ENCODE measurements at places on chromosomes 3 and 15.

- no peak for DNase-seq
These were observed 25.9 kb downstream of the TRIM71 start for GRCh38 chr3:32843510-32844321.

DNA sequence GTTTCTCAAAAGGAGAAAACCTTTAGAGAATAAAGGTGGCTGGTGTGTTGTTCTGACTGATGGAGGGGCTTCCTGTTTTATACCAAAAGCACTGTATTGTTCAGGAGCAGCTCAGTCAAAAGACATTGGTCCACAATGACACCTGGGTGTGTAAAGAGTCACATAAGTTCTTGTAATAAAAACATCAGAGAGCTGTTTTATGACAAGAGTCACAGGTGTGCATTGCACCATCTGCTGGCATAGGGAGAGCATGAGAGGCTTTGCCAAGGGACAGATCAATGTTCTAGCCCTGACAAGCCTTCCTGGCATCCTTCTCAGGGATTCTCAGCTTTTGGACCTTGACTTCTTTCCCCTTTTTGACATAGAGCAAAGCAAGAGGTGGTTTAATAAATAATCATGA is 20.4 kb downstream of the ARPP21 start:
- no peak for DNase-seq

- DNase-seq: no peak
These were observed 401.0 kb downstream of the SI start for GRCh38 chr3:164677317-164677716.

- DNase-seq: no peak
These were observed 23.2 kb downstream of the THRB start for GRCh38 chr3:24471486-24471885.

GRCh38 chr3:57206423-57206822 is 6.6 kb upstream of the HESX1 start:
- no peak for DNase-seq

GRCh38 chr15:51623386-51623938 is 891 bp upstream of the DMXL2 start:
- DNase-seq: no peak

DNA sequence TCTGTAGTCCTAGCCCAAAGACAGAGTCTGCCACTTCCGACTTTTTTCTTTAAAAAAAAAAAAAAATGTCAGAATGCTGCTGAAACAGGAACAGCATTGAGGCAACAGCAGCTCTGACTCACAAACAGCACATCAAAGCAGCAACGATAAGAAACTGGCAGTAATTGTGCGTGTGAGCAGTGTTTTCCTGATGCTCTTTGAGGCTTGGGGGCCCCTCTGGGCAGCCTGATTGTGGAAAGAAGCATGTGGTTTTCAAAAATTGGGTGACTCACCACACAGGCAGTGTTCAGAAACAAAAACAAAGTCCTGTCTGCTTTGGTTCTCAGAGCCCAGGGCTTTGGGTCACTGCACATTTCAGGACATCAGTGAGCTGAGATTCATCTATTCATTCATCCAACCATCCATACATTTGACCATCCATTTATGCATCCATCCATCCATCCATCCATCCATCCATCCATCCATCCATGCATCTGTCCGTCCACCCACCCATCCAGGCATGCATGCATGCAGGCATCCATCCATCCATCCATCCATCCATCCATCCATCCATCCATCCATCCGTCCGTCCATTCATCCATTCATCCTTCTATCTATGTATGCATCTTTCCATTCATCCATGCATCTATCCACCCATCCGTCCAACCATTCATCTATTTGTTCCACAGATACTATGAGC is 308.4 kb downstream of the RPLP1 start:
- DNase-seq: no peak

DNA sequence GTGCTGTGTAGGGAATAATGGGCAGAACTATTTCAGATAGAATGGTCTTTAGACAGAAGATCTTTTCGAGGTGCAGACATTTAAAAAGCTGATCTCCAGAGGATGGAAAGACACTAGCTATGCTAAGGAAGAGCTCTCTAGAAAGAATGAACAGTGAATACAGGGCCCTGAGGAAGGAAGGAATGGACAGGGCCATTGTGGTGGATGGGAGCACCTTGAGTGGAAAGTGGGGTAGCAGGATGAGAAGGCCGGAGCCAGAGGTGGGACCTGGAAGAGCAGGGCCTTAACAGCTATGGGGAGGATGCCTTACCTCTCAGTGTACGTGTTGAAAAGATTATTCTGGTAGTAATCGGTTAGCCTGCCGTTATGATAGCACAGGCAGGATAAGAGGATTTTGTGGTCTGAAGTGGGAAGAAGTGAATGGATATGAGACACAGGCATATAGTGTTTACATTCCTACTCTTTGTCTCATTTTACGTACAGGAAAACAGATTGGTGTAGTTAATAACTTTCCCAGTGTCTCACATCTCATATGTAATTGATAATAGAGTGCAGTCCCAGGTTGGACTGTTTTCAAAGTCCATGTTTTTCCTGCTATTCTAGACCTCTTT is 172.4 kb downstream of the KLHL25 start:
- DNase-seq: no peak

- DNase-seq: no peak
These were observed 45.0 kb upstream of the FAH start for GRCh38 chr15:80107774-80108173.

DNA sequence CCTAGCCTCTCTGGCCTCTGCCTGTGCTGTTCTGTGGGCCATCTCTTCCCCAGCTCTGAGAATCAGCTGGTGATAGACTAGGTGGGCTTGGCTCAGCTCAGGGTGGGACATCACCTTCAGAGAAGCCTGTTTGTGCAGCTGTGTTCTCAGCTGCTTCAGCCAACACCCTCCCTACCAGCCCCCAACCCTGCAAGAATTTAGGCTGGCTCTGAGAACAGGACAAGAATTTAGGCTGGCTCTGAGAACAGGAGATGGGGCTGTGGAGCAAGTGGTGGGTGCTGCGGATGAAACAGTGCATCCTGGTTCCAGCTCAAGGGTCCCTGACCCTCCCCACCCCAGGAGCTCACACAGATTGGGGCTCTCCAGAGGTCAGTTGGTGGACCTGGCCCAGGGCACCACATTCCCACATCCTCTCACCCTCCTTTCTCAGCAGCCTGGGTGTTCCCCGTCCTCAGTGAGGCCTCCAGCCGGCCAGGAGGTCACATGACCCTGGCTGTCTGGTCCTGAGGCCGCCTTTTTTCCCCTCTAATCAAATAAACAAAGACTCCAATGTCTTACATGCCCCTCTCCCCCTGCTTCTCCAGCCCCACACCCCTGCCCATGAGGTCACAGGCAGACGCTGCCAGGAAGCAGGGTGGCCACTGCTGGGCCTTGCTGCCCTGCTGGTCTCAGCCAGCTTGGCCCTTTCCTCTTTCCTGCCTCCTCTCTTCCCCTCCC is 14.9 kb downstream of the PLEKHO2 start:
- DNase-seq: no peak

- DNase-seq: no peak
These were observed 330.4 kb upstream of the PROK2 start for GRCh38 chr3:72115307-72115706.

DNA sequence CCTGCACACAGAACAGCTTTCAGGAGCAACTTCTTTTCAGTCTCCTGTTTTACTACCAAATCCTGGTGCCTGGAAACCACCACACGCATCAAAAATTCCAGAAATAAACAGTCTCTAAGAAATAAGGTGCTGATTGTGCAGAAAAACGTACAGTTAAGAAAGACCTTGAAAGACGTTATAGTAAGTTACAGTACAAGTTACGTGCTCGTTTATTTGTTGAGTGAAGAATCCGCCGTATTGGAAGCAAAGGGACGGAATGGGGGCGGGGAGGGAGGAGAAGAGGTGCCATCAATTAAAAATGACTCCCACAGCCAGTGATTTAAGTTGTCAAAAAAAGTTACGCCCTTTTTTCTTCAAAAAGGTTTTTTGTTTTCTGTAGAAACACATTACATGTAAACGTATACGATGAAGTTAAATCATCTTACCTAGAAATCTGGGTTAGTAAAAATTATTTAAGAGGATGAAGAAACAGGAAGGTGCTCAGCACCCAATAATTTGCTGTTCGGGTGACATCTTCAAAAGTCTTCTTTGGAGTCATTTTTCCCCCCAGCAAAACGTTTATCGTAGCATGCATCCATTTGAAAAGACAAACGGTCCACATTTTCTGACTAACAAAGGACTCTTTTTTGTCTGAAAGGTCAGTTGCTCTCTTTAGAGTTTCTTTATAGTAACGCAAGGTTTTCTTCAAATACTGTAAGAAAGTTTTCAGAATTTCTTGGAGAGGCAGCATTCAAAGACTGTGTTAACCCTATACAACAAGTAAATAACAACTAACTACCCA is 782 bp upstream of the UACA start:
- DNase-seq: no peak

All from NCI-H1436 (cell line).